Keratinocyte (primary cell): ENCODE measurements at places on chromosomes 2 and 18. TPM values are rescaled to one million over a fixed set of nuclear protein-coding genes. Genes with fewer than 3 reads are reported as not detected.
A peak's percentile ranks its signal among the peaks of the same experiment; 100 is the strongest.

The SERPINB4 gene
- polyA plus RNA-seq: 0.52 to 4.7 TPM (median 2.4 TPM) in 3 replicates

The ZSWIM2 gene
- polyA plus RNA-seq: not detected in 3 replicates

The EPG5 gene
- 17.8 to 18.8 TPM (median 17.8 TPM) in 3 replicates for polyA plus RNA-seq

The TMEM182 gene
- polyA plus RNA-seq: 3.4 to 3.6 TPM (median 3.5 TPM) in 3 replicates

The CLEC4F gene
- polyA plus RNA-seq: not detected in 3 replicates

The VWA3B gene
- polyA plus RNA-seq: 0.05 to 0.24 TPM in 2 of 3 replicates, not detected in the other

The ABCB11 gene
- 0.03 TPM in 2 of 3 replicates, not detected in the other for polyA plus RNA-seq

The OTOF gene
- polyA plus RNA-seq: not detected in 3 replicates

The FBXO36 gene
- polyA plus RNA-seq: 1.6 to 2.3 TPM (median 1.7 TPM) in 3 replicates

The TMEM200C gene
- not detected in 3 replicates for polyA plus RNA-seq

The CRYGC gene
- polyA plus RNA-seq: not detected in 3 replicates

The PCBP1 gene
- polyA plus RNA-seq: 65.9 to 151 TPM (median 86.8 TPM) in 3 replicates

GRCh38 chr2:206764673-206765241, 371 bp downstream of the MDH1B start:
- no peak for DNase-seq

GRCh38 chr2:127157651-127158485, 50.9 kb upstream of the BIN1 start:
- no peak for DNase-seq

GRCh38 chr2:161972232-161972631, 101.8 kb downstream of the DPP4 start:
- no peak for DNase-seq

DNA sequence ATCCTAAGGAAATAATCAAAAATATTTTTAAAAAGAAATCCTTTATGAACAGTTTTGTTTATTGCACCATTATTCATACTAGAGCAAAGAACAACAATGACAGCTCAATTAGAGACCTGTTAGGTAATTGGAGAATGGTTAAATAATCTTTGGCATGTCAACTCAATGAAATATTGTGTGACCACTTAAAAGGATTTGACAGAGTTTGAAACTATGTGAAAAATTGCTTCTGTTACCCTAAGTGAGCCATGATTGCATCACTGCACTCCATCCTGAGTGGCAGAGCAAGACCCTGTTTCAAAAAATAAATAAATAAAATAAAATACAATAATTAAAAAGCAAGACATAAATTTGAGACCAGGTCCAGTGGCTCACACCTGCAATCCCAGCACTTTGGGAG, 66.1 kb upstream of the ATP8B1 start:
- no peak for DNase-seq

DNA sequence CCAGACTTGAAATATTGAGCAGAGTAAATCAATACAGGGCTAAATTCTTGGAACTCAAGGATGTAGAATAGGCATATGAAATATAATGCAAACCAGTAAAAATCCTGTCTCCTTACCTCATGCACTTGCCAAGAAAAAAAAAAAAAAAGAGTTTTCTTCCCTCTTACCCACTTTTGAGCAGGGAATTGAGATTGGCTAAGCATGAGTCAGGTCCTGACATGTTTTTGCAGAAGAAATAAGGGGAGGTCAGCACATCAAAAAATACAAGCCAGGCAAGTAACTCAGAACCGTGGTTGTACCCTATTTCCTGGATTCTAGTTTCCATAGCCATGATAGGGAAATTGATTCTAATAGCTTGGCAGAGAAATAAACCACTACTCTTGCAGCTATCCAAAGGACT, 1526.7 kb downstream of the LRP1B start:
- no peak for DNase-seq

- no peak for DNase-seq
These were observed 56.6 kb upstream of the SETBP1 start for GRCh38 chr18:44624052-44624451.

DNA sequence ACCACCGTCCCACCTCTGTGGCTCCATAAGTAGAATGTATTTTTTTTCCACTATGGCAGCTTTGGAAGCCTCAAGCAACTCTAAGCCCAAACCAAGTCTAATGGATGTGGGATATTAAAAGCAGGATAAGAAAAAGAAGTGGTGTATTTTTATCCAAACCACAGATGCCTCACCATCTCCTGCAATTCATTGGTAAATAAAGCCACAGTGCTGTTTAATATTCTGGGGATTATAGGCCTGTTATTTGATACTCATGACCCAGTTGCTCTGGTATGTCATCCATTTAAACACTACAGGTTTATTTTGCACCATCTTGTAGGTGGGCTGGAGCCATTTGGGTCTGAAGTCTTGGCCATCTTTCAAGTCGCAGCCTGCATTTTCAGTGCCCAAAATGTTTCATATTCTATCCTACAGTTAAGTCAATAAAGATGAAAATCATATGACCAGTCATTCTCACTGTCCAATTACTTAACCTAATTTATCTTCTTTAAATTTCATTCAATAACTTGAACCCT, 279.5 kb upstream of the EPHA4 start:
- DNase-seq: no peak

DNA sequence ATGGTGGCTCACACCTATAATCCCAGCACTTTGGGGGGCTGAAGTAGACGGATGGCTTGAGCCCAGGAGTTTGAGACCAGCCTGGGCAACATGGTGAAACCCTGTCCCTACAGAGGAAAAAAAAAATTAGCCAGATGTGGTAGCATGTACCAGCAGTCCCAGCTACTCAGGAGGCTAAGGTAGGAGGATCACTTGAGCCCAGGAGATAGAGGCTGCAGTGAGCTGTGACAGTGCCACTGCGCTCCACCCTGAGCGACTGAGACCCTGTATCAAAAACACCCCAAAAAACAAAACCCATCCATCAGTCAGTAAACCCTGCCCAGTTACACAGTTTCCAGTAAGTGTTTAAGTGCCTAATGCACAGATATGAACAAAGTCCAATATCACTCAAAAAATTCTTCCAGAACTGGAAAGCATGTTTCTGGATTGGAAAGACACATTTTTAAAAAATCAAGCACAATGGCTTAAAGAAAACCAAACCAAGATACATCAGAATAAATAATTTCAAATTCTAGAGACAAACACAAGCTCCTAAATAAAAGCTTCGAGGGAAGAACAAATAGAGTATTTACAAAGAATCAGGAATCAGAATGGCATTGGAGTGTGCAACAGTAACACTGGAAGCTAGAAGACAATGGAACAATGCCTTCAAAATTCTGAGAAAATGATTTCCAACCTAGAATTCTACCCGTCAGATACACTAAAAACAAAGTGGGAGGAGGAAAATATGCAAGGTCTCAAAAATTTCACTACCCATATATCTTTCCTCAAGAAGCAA, 72.4 kb downstream of the TLK1 start:
- DNase-seq: no peak

GRCh38 chr2:219220652-219221402, 2.1 kb upstream of the ABCB6 start:
- no peak for DNase-seq

DNA sequence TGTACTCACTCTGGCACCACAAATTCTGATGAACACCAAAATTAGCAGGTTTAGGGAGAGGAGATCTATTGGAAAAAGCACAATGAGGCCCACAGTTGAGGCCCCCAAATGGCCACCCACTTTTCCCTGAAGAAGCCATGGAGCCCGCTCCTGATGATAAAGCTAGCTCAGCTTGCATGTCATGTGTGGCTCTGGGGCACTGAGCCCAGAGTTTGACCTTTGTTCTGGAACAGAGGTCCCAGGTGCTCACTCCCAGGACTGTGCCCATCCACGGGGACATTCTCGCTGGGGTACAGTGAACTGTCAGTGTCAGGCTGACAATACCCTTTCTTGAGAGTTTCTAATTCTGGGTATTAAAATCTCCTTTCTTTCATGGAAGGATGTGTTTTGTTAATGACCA, 36.2 kb downstream of the XDH start:
- DNase-seq: no peak

- DNase-seq: no peak
These were observed 99.6 kb upstream of the CSRNP3 start for GRCh38 chr2:165369898-165370296.

DNA sequence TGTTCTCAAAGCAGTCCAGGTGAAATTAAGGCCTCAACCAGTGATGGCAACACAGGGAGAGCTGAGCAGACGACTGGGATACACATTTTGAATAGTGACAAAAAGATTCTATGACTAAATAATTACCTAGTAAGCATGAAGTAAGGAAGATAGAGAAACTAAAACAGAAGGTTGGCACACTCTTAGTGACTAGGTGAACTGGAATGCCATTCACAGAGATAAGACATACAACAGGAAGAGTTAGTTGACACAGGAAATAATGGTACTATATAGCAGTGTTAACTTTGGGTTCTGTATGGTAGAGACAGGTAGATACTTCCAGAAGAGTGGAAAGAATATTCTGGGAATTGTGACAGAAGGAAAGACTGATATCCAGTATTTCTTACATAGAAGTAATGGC, 181.8 kb upstream of the NT5C1B start:
- no peak for DNase-seq

DNA sequence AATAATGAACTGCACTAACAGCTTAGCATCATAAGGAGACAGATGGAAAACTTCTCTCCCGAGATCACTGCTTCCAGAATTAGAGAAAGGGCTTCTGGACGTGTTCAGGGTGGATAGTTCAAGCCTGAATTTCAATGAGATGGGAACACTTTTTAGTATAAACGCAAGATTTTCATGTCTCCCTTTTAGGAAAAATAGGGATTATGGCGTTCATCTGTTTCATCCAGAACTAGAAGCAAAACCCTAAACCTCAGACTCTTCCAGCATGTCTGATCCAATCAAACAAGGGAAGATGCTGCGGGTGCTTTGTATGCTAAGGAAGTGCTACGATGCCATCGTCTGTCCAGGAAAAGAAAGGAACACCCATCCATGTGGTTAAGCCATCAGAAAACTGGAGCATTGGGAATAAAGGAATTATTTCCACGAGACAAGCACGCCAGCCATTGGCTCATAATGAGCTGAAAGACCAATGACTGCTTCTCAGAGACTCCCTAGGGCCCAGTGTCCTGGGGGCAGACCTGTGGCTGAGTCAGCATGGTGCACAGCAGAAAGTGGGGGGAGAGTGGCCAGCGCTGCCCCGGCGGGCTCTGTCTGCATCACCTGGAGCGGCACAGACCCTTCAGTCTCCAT, 65.9 kb upstream of the AFF3 start:
- no peak for DNase-seq

DNA sequence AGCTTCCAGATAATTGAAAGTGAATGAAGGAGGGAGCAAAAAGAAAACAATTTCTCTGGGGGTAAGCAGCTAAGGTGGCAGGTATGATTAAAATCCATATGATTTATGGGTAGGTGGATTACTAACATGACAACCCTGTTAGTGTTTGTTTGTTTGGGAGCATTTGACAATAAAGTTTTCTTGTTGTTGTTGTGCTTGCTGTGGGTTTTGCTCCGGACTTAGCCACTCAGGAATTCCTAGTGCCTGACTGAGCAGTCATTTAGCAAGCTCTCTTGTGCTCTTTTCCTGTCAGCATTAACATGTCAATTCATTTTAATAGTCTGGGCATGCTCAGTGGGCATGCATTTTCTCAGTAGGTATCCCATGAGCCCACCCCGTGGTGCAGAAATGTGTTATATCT, 674.8 kb upstream of the ZEB2 start:
- DNase-seq: no peak

GRCh38 chr2:68193787-68194372, 36.2 kb downstream of the PNO1 start:
- DNase-seq: no peak

DNA sequence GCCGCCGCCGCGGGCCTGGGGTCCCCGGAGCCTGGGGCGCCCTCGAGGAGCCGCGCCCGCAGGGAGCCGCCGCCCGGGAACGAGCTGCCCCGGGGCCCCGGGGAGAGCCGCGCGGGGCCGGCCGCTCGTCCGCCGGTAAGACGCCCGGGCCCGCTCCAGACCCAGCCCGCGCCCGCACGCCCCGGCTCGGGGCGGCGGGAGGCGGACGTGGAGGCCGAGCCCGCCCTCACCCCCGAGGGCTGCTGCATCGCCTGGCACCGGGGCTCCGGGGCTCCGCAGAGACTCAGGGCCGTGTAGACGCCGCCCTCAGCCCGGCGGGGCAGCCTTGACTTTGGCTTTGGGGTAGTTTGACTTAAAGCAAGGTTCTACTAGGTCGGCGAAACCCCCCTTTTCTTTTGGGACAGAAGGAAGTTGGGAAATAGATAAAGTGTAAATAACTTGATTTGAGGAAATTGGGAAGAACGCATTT, 335 bp downstream of the ERFE start:
- no peak for DNase-seq

DNA sequence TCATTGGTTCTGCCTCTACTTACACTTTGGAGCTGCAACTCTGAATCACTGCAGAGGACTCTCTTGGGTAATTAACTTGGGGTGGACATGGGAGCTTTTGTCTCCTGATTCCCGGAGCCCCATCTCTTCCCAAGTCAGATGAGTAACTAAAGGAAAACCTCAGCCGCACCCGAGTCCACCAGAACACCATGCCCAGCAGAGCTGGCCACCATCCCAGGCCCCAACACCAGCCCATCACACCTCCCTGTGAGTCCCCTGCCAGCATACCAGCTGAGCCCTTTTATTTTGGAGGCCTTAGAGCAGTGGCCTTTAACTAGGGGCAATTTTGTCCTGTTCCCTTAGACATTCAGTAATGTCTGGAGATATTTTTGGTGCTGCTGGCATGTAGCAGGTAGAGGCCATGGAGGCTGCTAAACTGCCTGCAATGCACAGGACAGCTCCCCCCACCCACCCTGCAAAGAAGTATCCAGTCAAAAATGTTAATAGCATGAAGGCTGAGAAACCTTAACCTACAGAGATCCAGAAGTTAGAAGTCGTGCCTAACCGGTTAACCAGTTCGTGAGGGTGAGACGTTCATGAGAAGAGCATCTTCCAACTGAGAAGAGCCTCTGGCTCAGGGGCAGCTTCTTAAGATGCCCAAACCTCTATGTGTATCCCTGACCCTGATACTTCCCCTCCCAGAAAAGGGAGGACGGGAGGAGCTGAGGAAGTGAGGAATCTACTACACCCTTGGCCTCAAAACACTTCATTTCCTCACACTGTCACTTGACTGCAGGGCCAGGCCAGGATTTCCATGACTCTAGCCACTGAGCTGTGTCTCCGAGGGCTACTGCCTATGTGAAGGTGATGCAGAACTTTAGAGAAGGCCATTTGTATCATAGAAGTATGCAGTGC, 139.9 kb upstream of the EPAS1 start:
- no peak for DNase-seq

GRCh38 chr2:151399981-151400380, 9.7 kb upstream of the RIF1 start:
- no peak for DNase-seq

GRCh38 chr2:217710211-217710765, 292.5 kb downstream of the TNS1 start:
- DNase-seq: no peak

- peak; percentile 99 for DNase-seq
These were observed 73.3 kb upstream of the KLF7 start for GRCh38 chr2:207238831-207239701.

GRCh38 chr2:172647439-172647838, 88.2 kb upstream of the RAPGEF4 start:
- no peak for DNase-seq

DNA sequence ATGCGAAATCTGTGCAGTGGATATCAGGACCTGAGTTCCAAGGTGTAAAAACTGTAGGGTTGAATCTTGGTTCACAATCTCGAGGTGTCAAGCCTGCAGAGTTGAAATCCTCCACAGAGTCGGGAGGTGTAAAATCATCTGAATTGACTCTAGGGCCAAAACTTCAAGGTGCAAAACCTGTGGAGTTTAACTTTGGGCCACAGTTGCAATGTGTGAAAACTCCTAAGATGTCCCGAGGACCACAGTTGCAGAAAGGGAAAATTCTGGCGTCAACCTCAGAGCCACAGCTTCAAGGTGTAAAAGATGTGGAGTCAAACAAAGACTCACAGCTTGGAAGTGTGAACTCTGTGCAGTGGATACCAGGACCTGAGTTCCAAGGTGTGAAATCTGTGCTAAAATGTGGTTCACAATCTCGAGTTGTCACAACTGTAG, 9.8 kb upstream of the ZNF512 start:
- DNase-seq: no peak

GRCh38 chr2:71607151-71607889, 154.0 kb downstream of the DYSF start:
- DNase-seq: no peak
